ENCODE measurements at places on chromosomes 5 and 9.
A peak's percentile ranks its signal among the peaks of the same experiment; 100 is the strongest.

DNA sequence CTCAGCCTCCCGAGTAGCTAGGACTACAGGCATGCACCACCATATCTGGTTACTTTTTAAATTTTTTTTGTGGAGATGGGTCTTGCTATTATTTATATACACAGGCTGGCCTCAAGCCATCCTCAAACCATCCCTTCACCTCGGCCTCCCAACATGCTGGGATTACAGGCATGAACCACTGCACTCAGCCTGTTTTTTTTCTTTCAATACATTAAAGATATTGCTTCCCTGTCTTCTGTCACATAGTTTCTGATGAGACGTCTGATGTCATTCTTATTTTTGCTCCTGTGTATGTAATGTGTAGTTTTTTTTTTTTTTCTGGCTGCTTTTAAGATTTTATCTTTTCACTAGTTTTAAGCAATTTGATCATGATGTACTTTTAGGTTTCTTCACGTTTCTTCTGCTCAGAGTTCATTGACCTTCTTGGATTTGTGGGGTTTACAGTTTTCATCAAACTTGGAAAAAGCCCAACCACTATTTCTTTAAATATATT lies 11.4 kb upstream of the RGS3 start:
- no peak for DNase-seq

DNA sequence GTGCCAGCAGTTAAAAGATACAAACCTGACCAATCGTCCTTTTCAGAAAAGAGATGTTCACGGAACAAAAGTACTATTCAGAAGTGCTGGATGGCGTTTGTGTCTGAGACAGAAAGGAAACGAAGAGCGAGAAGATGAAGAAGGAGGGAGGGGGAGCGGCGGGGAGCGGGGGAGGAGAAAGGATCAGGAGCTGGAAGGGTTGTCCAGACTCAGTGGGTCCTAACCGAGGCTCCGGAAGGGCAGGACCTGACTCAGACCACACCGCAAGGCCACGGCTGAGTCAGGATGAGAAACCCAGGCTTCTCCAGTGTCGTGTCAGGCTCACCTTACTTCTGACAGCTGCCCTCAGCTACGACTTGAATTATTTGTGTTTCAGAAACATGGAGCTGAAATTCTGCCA lies 46.2 kb downstream of the PAX5 start:
- DNase-seq, result no peak

DNA sequence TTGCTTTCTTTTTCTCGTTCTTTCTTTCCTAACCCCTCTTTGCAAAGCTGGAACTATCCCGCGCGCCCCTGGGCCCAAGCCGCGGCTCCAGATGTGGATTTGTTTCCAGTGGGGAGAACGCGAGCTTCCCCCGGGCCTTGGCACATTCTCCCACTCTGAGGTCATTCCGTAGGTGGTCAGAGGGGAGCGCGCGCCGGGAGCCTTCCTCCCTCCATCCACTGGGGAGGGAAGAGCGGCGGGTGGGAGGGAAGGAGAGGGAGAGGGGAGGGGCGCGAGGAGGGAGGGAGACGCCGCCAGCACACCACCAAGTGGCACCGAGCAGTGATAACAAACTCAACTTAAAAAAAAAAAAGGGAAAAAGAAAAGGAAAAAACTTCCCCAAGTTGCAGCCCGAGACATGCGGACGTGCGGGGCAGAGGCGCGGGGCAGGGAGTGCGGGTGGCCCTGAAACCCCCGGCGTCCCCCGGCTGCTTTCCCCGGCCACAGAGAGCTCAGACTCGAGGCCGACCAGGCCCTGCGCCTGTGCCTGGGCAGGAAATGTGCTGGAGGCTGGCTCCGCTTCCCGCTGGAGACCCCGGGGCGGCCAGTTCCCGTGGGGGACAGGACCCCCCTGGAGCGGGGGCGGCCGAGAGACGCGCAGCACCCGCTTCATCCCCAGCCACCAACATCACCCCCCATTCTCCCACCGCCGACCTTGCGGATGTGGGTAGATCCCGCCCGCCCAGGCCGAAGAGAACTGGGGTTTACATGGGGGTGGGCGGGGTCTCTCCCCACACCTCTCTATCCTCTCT lies 3.1 kb downstream of the IER5L start:
- peak; percentile 48 for DNase-seq

GRCh38 chr5:132788990-132789886 lies 12.2 kb upstream of the SEPTIN8 start:
- DNase-seq, result no peak

GRCh38 chr5:141343242-141343952 lies at the start of gene PCDHGA3:
Gene PCDHGA3, plus strand, starts transcription at chr5:141343829. Its CDS starts 205 bp downstream, at chr5:141344034.
- DNase-seq, result no peak

GRCh38 chr5:139562847-139563246 lies 1.7 kb downstream of the UBE2D2 start:
- no peak for DNase-seq

DNA sequence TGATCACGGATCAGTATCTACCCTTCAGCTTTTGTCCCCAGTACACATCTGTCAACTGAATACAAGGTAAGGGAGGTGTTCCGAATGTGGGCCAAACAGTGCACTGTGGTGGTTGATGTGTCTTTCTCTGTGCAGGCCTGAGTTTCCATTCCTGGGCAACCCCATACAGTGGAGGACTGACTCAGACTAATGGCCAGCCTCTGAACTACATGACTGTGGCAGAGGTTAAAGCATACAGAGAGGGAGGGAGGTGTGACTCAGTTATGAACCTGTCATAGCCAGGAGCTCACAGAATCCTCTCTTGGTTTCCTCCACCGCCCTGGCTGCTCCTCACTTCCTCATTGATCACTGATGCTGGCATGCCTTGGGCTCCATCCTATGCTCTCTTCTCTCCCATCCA lies 136.4 kb upstream of the TAS2R1 start:
- DNase-seq, result no peak

DNA sequence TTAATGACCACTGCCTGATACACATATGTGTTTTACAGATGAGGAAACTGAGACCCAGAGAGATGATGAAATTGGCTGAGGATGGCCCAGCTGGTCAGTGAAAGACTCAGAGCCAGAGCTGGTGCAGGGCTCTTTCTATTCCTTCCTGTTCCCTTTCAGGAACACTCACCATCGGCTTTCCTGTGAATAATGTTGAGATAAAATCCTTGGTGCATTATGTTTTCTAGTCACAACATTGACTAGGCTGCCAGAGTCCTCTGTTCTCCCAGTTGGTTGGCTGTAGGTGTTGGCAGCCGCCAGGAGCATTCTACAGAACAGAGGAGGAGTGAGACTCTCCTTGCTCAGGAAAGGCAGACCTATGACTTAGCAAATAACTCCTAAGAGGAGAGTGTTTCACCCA lies 14.8 kb downstream of the TGFBI start:
- no peak for DNase-seq

- DNase-seq, result no peak
Observed at GRCh38 chr5:98497418-98497817, 276.0 kb upstream of the RGMB start.

GRCh38 chr5:142568283-142568995 lies 117.5 kb downstream of the FGF1 start:
- DNase-seq, result no peak

DNA sequence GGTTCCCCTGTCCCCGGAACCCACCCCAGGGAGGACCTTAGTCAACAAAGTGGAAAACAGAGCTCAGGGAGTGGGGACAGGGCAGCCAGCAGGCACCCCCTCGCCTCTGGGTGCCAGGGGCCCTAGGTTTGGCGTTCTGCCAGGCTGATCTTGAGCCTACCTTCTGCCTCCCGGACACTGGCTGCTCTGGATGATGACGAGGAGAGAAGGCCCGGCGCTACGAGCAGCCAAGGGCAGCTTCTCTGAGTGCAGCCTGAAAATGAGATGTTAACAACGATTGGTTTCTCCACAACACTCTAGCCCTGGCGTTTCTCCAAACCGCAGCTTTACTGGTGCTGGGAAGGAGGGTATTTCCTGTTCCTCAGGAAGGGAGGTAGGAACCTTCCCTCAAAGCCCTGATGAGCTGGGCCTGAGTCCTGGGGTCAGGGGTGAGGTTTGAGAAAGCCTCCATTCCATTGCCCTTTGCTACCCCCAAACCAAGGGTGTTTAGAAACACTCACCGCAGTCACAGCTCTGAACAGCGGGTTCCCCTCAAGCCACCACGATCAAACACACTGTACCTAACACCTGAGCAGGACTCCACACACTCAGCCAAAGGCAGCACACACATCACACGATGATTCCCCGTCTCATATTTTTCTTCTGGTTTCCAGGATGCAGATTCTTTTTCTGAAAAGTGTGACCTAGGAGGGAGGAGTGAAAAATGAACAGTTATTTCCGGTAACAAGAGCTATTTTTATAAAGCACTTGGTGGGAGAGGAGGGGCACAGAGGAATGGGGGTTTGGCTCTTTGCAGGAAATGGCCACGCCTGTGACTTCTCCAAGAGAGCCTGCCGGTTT lies at the start of gene STING1:
STING1 (minus strand) TSS at position 709 of the 840 bp plus-strand sequence. CDS start 1,054 bp downstream, outside the sequence.
- DNase-seq, result peak; percentile 99

- no peak for DNase-seq
Observed at GRCh38 chr5:139901986-139902385, 106.4 kb downstream of the PSD2 start.

- DNase-seq, result no peak
Observed at GRCh38 chr5:110544603-110545002, 181.9 kb downstream of the TMEM232 start.

DNA sequence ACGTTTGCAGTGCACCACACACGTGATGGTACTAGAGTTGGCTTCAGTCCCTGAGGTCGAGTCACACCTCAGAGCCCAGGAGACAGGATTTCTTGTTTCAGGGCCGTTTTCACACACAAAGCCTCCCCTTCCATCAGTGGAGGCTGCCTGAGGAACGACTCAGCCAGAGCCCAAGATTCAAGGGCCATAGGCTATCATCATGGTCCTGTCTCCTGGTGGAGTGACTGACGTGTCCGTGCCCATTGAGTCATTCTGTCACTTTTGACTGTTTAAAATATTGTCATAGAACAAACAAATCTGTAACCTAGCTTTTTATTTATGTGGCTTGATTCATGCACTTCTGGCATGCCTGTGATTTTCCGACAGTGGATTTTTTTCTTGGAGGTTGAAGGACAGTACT lies 28.3 kb downstream of the CAMK2A start:
- DNase-seq, result no peak

GRCh38 chr5:149936700-149937091 lies 7.9 kb downstream of the PDE6A start:
- DNase-seq, result no peak

GRCh38 chr5:79448336-79448735 lies 65.6 kb downstream of the HOMER1 start:
- no peak for DNase-seq

DNA sequence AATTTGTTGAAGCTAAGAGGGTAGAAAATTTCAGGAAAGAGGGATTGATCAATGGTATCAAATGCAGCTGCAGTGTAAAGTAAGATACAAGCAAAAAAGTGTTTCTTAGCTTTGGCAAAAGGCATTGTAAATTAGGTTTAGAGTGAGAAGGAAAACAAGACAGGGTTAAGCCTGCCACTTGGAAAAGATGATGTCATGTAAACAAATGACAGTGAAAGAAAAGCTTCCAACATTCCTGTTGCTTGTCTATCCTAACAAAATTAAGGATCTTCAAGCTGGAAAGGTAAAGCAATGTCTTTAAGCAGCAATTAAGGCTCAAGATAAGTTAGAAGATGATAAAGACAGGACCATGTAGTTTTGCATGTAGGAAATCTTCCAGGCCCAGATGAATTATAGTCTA lies 139.1 kb upstream of the PPP2R2B start:
- DNase-seq, result peak; percentile 17

DNA sequence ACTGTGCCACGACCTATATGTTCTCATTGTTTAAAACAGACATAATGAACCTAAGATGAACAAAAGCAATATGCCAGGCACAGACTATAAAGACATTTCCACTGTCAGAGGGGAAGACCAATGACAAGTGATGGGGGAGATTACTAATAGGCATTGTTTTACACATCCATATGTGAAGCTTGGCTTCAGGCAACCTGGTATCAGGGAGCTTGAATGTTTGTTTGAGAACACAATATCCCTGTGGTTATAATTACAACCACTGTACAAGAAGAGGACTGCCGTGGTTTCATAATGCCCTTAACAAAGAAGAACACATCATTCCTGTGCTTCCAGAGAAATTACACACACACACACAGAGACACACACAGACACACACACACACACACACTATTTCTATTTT lies 385.7 kb downstream of the BNC2 start:
- no peak for DNase-seq

- DNase-seq, result no peak
Observed at GRCh38 chr5:88878976-88879375, 4.0 kb downstream of the MEF2C start.

- DNase-seq, result no peak
Observed at GRCh38 chr9:114397219-114397847, 9.6 kb upstream of the AKNA start.

DNA sequence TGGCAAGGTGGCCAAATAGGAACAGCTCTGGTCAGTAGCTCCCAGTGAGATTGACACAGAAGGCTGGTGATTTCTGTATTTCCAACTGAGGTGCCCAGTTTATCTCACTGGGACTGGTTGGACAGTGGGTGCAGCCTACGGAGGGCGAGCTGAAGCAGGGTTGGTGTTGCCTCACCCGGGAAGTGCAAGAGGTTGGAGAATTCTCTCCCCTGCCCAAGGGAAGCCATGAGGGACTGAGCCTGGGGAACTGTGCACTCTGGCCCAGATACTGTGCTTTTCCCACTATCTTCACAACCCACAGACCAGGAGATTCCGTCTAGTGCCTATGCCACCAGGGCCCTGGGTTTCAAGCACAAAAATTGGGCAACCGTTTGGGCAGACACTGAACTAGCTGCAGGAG lies 61.0 kb downstream of the TNFSF8 start:
- no peak for DNase-seq

DNA sequence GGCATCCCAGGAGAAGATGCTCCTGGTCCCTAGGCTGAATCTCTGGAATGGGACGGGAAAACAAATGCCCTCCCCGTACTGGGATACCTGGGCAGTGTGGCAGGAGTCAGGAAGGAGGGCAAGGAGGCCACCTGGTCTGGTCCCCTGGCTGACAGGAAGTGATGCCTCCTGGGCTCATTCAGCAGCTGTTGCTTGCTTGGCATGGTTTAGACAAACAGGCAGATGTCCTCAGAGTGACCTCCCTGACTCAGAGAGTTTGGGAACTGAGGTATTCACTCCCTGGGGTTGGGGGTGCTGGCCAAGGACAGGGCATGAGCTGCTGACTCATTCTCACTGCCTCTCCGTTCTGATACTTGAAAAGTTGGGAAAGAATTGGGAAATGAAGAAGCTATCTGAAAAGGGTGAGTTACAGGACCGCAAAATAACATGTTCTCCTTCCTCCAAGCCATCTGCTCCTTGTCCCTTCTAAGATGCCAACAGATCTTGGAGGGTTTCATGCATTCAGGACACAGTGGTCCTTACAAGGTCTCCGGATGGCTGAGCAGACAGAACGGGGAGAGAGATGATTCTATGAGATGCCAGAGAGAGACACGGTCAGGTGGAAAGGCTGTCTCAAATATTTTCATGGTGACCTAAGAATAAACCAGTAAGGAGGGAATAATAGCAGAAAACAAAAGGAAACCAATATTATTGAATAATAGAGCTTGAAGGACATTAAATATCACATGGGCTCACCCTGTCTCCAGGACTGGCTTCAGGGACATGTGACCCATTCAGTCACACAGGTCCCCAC lies 534.5 kb downstream of the BNC2 start:
- no peak for DNase-seq

GRCh38 chr5:77876862-77877502 lies 100.8 kb upstream of the TBCA start:
- no peak for DNase-seq

All from NCI-H2029 (cell line).